ENCODE measurements at places on chromosomes 13 and 19.

DNA sequence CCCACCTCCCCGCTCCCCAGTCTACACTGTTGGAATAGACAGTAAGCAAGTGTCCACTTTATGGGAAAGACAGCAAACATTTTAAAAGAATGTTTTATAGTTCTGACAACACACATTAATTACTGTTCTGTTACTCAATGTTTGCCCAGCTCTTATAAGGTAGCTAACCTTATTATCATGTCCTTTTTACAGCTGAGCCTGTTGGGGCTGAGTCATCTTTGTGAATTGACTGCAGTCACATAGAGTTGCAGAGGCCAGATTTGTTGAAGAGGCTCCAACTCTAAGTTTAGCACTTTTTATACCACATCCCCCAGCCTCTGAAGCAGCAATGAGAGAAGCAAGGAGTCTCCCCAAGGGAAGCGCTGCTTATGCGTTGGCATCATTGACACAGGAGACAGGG is 76.2 kb downstream of the C13orf42 start:
- DNase-seq: no peak

DNA sequence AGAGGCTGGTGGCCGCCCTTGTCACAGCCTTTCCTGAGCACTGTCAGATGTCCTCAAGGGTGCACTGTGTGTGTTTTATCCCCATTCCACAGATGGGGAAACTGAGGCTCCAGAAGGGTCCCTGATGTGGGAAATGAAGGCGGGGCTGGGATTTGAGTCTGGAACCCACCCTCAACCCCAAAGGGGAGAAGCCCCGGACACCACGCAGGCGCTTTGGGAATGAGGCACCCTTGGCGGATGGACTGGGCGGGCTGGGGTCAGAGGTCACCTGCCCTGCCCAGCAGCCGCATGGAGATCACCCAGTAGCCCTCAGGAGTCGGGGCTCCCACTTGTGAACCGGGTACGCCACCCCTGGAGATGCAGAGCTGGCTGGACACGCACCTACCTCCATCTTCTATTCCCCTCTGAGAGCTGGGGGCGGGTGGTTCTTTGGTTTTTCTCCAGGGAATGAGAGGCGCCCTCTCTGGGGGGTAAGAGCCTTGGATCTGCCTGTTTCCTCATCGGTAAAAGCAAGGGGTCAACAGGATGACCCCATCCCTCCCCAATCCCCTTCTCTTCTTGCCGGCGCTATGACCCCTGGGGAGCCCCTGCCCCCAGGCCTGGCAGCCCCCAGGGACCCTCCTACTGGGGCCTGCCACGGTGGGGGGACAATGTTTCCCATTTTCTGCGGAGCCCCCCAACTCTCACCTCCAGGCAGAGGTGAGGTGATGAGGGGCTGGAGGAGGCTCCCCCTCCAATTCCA is 8.3 kb upstream of the ONECUT3 start:
- no peak for DNase-seq

DNA sequence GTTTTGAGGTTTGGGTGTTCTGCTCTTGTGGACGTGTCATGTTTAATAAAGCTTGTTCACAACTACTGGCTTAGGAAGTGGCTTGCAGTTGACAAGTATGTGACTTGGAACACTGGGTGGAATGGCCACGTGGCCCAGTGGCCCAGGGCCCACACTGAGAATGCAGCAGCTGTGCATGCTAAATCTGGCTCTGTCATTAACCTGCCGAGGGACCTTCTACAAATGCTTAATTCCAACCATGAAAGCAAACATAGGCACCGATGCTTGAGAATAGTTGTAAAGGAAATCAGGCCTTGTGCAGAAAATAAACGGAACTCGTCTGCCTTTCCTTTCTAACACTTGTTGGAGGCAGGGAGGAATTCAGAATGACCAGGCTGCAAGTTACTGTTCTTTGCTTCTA is 11.6 kb upstream of the CLDN10 start:
- no peak for DNase-seq

DNA sequence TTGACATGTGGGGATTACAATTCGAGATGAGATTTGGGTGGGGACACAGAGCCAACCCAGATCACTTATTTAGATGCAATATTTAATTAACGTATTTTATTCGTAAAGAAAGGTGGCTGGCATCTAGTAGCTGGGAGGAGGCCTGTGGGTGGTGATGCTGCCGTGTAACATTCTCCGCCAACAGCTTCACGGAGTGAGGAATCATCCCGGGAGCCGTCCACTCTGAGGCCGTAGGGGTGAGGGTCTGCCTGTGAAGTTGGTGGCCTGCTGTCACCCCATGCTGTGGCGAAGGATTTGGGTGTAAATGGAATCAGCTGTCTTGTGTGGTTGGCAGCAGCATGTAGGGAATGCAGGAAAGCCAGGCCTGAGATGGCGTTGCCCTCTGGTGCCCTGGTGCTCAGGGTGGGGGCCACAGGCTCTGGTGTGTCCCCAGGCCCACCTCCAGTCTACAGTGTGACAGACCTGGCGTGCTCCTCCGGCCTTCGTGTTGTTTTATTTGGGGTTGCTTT is 3.3 kb upstream of the TEX29 start:
- DNase-seq: no peak

- no peak for DNase-seq
Measured at GRCh38 chr19:14774373-14774772, 4.0 kb downstream of the ADGRE2 start.

DNA sequence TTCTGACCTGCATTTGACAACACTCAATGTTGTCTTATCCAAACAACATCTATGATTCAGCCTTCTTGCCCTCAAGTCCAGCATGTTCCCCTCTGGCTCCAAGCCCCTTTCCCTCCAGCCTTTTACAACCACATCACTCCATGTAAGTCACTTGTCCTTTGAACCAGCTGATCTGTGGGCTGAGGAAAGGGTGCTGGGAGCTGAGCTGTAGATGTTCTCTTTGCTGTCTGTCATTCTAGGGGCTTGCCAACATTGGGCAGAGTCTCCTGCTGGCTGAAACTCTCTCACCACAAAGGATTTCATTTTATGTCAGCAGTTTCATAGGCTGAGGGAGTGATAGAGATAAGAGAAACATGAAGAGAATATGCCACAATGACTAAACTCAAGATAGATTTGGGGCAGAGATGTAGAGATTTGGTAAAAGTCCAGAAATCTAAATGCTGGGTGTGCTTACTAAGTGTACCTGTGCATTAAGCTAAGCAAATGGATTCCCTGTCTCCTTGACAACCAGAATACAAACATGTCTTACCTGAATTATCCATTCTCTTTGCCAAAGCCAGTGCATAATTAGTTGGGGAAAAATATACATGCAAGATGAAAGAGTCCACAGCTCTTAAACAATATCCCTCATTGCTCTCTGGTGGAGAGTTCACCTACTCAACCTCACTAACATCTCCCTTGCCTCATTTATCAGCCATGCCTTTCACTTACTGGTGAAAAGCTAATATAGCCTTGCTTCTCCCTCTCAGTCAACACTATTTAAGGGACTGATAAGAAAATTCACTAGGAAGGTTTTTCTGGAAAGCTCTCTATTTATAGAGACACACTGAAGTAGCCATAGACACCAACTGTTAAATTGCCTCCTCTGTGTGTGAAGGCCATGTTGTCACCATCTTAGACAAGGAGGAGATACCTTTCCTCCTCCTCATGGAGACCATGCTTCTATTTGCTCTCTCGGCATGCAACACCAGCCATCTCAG is 175.5 kb upstream of the SERP2 start:
- no peak for DNase-seq

DNA sequence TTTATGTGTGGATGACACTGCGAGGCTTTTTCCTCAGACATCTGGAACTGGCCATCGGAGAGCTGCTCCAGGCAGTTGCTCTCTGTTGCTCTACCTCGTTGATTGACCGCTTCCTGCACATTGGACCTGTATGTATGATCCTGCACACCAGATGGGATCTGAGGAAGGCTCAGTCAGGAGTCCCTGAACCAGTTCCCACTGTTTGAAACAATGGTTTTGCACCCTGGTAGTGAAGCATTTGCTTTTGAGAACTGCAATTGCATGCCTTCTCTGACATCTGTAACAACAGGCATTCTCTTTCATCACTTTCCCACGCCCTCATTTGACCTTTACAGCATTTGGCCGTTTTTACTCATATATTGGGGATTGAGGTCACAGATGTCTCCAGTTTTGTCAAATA is 61.1 kb upstream of the NPAS1 start:
- no peak for DNase-seq

DNA sequence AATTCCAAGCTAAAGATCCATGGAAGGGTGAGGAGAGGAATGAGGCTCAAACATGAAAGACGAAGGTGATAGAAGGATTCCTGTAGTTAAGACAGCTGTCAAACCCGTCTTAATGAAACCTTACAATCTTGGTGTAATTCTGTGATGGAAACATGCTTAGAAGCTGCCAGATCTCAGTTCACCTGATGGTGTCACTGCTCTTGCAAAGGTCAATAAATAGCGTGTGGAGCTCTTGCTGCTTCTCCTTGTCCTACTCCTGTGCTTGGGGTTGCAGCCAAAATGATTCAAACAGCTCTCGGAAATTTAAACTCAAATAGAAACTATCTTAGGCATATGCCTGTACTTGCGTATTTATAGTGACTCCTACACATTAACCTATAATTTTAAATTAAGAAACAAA is 1705.0 kb downstream of the OLFM4 start:
- DNase-seq: no peak

DNA sequence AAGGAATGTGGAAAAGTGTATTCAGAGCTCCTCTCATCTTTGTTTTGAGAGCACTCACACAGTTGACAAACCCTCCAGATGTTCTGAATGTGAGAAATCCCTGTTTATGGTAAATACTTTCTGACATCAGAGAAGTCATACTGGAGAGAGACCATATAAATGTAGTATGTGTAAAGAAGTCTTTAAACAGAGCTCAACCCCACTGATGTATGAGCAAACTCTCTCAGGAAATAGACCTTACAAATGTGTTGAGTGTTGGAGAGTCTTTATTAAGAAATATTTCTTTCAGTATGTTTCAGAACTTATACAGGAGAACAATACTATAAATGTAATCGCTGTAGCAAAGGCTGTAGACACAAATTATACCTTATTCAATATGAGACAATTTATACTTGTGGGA is 15.7 kb upstream of the ZNF329 start:
- DNase-seq: no peak

DNA sequence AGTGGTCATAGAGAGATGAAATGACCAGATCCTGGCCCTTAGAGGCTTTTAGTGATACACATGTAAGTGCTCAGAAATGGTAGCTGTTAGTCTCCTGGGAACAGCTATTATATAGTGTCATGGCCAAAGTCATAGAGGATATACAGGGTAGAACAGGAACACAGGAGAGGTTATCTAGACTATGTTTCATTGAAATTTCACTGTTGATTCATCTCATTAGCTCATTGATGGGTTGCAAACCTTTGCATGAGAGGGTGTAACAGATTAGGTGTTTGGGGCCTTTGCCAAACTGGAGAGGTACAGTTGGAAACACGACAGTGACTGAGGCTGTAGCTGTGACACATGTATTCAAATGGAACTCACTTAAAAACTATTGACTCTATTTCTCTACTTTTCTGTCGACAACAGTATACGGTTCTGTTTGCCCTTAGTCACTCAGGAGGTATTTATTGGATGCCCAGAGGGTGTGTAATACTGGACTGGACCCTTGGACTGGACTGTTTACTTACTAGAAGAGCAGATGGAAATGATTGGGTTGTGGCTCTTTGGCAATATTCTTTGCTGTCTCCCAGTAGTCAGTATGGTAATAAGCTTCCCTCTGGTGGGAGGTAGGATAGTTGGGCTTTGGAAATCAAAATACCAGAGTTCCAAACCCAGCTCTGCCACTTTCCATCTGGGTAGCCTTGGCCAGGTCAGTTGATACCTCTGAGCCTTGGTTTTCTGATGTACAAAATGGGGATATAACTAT is 29.8 kb downstream of the ARHGAP35 start:
- no peak for DNase-seq

DNA sequence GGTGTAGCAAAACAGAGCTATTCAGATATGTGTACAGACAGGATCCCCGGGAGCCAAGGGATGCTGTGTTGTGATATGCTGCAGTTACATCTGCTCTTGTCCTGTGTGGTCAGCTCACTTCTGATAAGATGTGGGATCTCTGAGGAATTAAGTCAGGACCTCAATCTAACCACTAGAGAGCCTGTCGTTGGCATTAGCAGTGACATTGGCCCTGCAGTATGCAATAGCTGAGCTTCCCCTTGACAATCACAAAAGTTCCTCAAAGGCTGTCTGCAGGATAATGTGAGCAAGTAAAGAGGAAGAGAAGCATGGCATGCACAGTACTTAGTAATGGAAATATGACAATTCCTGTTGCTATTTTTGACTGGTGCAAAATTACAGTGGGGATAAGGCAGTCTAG is 203.4 kb upstream of the MIR17HG start:
- peak; percentile 32 for DNase-seq
